ENCODE measurements at places on chromosomes 11 and 22. TPM values are rescaled to one million over a fixed set of nuclear protein-coding genes. Genes with fewer than 3 reads are reported as not detected.

DNA sequence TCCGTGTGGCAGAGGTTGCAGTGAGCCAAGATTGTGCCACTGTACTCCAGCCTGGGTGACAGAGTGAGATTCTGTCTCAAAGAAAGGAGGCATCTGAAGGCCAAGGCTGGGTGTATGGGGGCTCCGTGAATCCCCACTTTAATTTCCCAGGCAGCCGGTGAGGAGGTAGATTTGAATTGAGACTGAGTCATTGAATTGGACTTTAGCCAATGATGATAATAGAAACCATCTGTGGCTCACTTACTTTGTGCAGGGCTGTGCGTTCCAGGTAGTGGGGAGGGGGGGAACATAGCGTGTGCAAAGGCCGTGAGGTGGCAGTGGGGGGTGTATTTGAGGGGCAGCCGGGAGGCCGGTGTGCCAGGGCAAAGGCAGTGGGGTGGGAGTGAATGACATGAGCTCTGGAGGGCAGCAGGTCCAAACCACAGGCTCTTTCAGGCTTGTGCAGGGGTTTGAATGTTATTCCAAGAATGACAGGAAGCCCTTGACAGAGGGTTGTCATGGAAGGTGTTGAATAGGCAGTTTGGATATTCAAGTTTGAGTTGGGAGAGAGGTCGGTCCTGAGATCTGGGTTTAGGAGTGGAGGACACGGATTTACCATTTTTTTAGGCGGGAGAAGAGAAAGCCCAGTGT lies 6.1 kb downstream of the ARHGAP8 start:
- no peak for DNase-seq

GRCh38 chr11:102853055-102853454 lies 9.6 kb upstream of the MMP3 start:
- DNase-seq, result no peak

FAM168A gene
- total RNA-seq, result 12.1 TPM

CLMP gene
- 0.17 TPM for total RNA-seq

HORMAD2 gene
- not detected for total RNA-seq

- DNase-seq, result no peak
These were observed 10.0 kb upstream of the CASTOR1 start for GRCh38 chr22:30299322-30299721.

KIF18A gene
- total RNA-seq, result 4.8 TPM

DNA sequence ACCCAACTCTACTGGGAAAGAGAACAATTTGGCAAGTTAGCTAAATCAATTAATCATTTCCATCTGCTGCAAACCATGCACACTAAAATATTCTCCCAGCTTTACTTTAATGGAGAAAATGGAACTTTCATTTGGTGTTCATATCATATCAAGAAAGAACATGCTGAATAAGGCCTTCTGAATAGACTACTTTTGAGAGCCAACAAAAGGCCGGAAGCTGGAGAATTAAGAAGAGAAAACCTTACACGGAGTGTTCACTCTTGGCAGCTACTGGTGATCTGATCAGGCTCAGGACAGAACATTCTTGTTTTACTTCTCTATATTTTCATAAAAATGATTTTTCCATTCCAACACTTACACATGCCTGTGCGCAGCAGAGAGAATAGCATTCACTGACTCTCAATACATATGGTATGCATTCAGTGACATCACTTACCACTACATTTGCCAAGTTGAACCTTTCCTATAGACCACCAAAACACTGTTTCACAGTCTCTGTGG lies 165.3 kb downstream of the TTC28 start:
- DNase-seq, result no peak

DNA sequence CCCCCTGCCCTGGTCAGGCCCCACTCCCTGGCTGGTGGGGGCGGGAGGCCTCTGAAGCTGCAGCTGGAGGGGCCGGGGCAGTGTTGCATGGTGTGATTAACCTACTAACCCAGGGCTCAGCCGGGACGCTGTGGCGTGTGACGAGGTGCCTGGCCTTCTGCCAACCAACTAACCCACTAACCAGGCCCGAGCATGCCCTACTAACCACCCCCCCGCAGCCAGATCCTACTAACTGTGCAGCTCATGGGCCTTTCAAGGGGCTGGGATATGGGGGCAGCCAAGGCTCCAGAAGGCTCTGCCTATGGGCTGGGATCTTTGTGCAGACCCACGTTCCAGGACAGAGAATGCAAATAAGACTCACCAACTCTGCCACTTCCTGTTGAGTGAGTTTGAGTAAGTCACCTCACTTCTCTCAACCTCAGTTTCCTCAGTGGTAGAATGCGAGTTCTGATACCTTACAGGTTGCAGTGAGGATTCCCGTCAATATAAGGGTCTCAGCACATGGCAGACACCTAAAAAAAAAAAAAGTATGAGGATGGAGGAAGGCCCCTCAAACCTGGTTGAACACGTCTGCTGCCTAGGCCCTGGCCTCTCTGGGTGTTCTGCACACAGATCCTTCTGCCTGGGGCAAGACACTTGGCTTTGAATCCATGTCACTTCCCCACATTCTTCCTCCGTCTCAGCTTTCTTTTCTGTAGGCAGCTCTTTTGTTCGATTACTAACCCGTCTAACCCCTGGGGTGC lies 14.1 kb downstream of the MIAT start:
- DNase-seq, result no peak

OR5B21 gene
- total RNA-seq, result not detected

DNA sequence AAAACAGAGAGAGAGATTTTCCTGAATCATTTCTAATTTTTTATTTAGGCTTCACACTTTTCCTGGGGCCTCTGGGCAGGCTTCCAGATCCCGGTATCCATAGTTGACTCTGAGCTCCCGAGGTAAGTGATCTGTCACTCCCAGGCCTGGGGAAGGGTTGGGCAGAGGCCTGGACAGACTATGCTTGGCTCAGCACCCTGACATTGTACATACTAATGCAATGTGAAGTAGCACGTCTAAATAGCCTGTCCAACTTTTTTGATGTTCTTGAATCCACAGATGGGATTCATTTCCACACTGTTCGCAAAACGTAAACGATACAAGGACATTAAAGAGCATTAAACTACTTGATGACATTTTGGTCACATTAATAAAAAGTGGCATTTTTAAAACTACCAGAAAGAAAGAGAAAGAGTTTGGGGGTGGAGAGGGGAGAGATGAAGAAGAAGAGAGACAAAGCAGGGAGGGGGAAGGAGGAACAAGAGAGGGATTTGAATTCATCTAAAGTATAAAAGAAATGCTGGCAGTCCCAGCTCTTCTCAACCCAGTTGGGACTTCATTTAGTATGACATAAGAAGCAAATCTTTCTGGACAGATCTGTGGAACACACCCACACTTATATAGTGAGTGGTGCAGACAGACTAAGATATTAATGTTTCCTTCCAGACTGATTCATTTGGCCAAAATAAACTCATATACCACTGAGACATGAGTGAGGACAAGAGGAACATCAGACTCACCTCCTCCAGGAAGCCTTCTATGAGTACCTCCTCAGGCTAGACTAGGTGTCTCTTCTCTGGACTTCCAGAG lies 514.2 kb downstream of the SOX6 start:
- no peak for DNase-seq

DNA sequence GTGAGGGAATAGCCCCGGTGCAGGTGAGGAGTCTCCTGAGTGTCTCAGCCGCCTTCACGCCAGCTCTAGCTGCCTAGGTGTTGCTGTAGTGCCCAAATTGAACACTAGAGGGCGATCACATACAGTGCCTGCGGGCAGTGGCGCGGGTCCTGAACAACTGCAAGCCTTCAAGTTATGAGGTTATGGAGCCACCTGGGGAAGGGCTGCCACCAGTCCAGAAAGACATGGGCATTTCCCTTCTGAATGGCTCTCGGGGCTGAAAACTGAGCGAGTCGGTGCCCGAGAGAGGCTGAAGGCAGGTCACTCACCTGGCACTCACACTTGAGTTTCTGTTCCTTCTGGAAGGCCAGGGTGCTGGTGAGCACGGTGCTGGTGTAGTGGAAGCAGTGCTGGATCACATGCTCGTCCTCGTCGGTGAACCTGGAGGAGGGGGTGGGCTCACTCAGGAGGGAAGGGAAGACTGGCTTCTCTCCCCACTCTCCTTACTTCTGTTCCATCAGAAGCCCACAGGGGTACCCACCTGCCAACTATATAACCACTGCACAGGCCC lies 88.4 kb downstream of the PDE2A start:
- DNase-seq, result peak; percentile 81

C11orf65 gene
- 0.09 TPM for total RNA-seq

TTLL1 gene
- 9.9 TPM for total RNA-seq

DNA sequence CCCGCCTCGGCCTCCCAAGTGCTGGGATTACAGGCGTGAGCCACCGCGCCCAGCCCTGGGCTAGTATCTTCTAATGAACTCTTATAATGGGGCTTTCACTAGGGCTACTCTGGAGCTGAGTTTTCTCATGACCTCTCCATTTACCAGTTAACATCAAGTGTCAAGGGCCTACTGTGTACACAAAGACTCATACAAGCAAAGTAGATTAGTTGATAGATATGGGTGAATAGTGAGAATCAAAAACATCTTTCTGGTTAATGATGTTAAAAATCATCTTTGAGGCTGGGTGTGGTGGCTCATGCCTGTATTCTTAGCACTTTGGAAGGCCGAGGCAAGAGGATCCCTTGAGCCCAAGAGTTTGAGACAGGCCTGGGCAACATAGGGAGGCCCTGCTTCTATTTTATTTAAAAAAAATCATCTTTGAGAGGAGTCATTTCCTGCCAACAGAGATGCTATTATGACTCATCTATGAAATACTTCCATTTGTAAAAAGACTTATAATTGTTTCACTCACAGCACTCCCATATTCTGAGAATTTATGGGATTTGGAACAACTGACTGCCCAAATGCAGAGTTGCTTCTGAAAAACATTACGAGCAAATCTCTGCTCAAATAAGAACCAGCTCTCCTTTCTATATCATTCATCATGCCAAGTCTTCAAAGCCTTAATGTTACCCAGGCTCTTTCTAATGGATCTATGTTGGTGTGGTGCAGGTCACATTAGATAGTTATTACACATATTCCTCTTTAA lies 57.0 kb downstream of the GDPD4 start:
- DNase-seq, result peak; percentile 68

PDE2A gene
- 351 TPM for total RNA-seq

GRCh38 chr11:35611741-35612140 lies 6.5 kb upstream of the FJX1 start:
- no peak for DNase-seq

OR5A1 gene
- total RNA-seq, result under 0.01 TPM

DNA sequence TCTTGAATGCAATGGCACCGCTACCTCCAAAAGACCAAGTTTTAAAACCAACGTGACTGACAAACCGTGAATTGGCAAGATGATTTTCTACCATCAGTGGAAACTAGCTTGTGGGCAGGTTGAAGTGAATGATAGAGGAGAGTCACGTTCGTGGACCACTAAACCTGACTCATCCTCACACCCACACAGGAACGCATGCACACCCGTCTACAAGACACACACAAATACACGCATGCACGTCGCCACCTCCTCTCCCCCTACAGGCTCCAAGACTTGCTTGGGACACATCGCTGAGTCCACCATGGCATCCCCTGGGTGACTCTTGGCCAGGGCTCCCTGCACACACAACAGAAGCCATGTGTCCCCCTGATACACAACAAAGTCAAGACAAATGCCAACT lies 14.4 kb downstream of the TMPRSS6 start:
- DNase-seq, result no peak

- no peak for DNase-seq
These were observed 38.2 kb downstream of the FEZ1 start for GRCh38 chr11:125457814-125458343.

- no peak for DNase-seq
These were observed 92.9 kb downstream of the DHCR7 start for GRCh38 chr11:71355281-71355680.

TRIM49 gene
- total RNA-seq, result not detected
